ENCODE measurements at places on chromosomes 13 and 19. TPM values are rescaled to one million over a fixed set of nuclear protein-coding genes. Genes with fewer than 3 reads are reported as not detected.

The CEACAM4 gene
- total RNA-seq, result not detected

The FREM2 gene
- total RNA-seq, result 0.16 TPM

The ZNF99 gene
- not detected for total RNA-seq

The FGF9 gene
- not detected for total RNA-seq

The VAV1 gene
- 1.0 TPM for total RNA-seq

The PLVAP gene
- total RNA-seq, result not detected

The RDH13 gene
- 9.2 TPM for total RNA-seq

The ZNF229 gene
- 6.5 TPM for total RNA-seq

The SOX1 gene
- total RNA-seq, result not detected

The CEACAM20 gene
- not detected for total RNA-seq

The FSTL3 gene
- total RNA-seq, result 118 TPM

The CERS1 gene
- total RNA-seq, result 1.0 TPM

The PBX4 gene
- total RNA-seq, result 6.0 TPM

The CBARP gene
- total RNA-seq, result 4.5 TPM

The ZNF850 gene
- total RNA-seq, result 3.0 TPM

The SIAH3 gene
- total RNA-seq, result 0.08 TPM

The URAD gene
- total RNA-seq, result not detected

The PRODH2 gene
- not detected for total RNA-seq

The MEIS3 gene
- total RNA-seq, result 23.1 TPM

The ZNF571 gene
- 0.78 TPM for total RNA-seq

The FKBP8 gene
- 393 TPM for total RNA-seq

The IQCN gene
- 1.6 TPM for total RNA-seq

The KLHL1 gene
- 0.91 TPM for total RNA-seq

The SMIM24 gene
- not detected for total RNA-seq

The EFNA2 gene
- not detected for total RNA-seq

The KIR3DL1 gene
- total RNA-seq, result not detected

The LRFN3 gene
- total RNA-seq, result 13.9 TPM

The PTPRS gene
- 163 TPM for total RNA-seq

The FLT3 gene
- not detected for total RNA-seq

The SMIM44 gene
- not detected for total RNA-seq

The HIPK4 gene
- under 0.01 TPM for total RNA-seq

The ZNF460 gene
- total RNA-seq, result 29.3 TPM

The GARIN5A gene
- 0.52 TPM for total RNA-seq

Measured in epithelial cell of alveolus of lung (primary cell).